ENCODE measurements at places on chromosomes 3 and 15.

GRCh38 chr15:37446921-37447320 is 346.6 kb upstream of the MEIS2 start:
- no peak for DNase-seq

DNA sequence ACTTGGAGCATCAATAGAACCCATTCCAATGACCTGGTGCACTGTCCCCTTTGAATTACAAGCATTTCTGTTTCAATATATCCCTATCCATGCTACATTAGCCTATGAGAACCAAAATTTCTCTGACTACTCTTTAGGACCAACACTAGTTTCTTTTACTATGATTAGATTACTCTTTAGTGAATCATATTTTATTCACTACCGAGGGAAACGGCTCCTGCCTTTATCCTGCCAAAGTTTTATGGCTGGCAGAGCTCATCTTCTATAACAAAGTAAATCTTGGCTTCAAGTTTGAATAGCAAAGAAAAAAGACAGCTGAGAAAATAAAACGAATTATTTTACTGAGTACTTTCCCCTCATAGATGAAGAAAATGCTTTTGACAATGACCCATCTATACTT is 120.9 kb downstream of the SLC9A9 start:
- no peak for DNase-seq

GRCh38 chr3:157082305-157082982 is 77.5 kb downstream of the CCNL1 start:
- no peak for DNase-seq

DNA sequence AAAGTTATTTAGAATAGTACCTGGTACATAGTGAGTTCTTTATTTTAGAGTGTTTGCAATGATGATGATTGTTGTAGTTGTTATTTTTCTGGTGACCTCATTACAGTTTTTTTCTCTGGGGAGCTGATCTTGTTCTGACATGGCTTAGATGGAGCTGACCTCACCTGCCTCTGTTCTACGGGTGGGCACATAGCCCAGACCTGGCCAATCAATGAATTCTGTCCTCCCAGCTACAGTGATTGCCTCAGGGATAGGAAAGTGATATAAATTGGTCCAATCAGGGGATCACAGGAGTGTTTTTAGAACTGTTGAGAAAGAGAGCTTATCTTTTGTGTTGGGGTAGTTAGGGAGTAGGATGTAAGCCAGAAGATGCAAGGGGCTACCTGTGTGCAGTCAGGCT is 3.2 kb upstream of the NANOGP8 start:
- DNase-seq, result no peak

DNA sequence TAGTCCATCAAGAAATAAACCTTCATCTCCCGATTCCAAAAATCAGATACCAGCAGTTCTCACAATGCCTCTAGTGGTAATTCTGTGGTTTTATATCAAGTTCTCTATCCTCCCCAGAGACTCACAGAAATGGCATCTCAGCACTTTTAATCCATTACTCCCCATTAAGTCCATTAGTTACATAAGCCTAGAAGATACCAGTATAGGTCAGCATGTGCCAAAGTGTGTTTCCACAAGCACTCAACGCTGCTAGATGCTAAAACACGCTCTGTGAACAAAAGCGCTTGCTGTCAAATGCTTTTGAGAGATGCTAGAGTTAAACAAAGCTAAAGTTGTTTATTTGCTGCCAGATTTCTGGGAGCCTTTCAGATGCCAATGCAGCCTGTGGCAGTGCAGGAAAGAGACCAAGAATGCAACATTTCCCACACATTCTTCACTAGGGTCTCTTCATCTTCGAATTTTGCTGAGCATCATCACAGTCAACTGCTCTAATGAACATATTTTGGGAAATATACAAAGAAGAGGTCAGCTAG is 918.8 kb upstream of the CFAP20DC start:
- DNase-seq, result no peak

DNA sequence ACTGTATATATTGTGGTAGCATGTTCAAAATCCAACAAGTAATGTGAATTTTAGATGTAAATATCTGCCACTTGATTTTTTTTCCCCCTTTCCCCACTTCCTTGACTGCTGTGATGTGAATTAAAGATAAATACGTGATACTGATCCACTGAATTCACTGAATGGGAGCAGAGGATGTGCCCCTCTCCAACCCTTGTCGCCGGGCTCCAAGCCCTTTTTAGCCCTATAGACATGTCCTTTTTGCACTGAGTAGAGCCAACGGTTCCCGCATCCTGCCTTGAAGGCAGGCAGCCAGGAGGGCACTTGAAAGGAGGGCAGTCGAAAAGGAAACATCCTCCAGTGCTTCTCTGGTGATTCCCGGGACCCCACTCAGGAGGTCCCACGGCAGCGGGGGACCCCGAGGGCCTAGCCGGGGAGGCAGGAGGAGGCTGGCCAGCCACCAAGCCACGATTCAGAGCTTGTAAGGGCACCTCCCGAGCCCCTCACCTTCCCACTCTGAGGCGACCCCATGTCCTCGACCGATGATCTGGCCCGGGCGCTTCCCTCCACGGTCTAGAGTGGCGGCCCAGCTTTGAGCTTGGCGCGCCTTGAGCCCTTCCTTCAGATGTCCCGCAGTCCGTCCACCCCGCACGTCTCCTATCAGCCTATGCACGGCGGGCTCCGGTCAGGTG is 901 bp upstream of the MANF start:
- no peak for DNase-seq

DNA sequence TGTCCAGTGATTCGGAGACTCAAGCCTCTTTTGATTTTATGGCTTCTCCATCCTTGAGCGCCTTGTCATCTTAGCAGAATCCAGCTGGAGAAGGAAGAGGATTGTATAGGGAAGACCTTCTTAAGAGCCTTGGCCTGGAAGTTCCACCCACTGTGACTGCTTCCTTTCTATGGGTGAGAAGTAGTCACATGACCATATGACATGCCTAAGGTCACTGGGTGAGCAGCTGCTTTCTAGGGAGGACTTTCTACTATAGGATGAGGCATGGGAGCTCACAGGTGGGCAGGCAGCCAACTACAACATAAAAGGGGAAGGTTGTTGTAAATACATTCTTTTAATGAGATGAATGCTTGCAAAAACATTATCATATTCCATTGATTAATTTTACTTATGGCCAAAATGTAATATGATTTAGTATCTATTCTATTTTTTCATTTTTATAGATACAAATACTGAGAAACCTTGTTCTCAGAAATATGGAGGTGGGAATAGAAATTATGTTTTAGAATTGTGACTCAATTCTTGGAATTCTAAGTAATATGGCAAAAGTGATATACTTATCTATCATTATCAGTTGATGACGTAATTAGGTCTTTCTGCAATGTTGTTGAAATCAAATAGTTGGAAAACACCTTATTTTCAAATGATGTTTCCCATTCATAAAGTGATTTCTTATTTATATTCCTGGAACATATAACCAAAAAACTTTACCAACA is 53.6 kb upstream of the MINAR1 start:
- DNase-seq, result no peak
